ENCODE measurements at places on chromosomes 2 and 18.

DNA sequence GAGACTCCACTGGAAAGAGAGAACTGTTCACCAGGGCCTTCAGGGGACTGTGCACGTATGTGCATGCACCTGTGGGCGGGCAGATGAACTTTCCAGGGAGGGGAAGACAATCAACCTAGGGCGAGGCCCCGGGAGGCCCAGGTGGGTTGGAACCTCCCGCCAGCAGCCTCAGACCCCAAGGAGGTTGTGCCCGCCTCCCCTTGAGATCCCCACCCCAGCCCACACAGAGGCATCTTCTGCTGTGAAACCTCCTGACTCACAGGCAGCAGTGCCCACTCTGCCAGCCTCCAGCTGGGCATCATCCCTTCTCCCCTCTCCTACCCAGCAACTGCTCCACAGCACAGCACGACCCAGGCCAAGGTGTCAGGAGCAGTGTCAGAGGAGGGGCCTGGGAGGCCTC lies 54.4 kb downstream of the FAM178B start:
- DNase-seq = no peak

DNA sequence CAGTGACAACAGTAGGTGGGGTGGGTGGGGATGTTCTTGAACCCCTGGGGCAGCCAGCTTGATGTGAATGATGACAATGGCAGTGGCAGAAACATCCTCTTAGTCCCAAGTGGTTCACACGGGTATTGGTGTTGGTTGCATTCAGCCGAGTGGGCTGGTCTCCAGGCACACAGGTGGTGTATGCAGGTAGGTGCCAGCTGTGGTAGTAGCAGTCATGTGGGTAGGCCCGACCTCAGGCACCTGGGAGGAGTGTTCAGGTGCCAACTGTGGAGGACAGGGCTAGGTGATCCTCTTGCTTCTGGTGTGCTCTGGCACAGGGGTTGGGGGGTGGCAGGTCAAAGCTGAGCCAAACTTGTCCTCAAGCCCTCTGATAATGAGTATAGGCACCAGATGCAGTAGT lies 327.6 kb upstream of the CYP26B1 start:
- no peak for DNase-seq

DNA sequence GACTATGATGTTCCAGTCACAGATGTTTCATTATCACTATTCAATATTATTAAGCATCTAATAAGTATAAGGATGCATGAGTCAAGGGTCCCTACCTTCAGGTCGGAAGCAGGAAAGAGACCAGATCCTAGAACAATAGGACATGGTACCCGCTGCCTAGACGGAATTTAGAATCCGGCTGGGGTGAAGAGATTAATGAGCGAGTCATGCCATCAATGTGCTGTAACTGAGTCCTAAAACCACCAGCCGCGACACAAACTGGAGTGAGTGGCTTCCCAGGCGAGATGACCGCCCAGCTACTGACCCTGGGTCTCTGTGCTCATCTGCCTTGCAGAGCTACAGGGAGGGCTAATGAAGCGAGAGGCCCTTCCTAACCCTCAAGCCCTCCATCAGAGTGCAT lies 73.6 kb downstream of the DNMT3A start:
- no peak for DNase-seq

- DNase-seq = no peak
These were observed 98.7 kb downstream of the PLEKHA3 start for GRCh38 chr2:178579006-178579405.

DNA sequence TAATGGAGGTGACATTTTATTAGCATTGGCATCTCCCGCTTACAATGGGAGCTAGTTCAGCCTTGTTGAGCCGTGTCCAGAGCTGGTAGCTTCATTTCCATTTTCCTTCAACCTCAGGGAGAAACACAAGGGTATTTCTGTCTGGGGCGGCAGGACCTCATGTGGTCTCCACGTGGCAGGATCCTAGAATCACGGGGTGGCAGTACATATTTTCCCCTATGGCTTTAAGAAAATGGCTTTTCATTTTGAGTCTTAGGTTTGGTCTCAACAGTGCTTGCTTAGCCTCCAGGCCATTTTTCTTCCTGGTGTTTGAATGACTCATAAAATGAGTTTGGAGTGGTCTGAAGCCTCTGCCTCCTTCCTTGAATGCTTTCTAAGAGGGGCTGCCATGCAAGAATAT lies 20.3 kb downstream of the CABLES1 start:
- DNase-seq = no peak
